Urothelium cell line (cell line): ENCODE measurements at places on chromosomes 16 and 17.

GRCh38 chr16:8958344-8959167 is 5.2 kb downstream of the USP7 start:
- peak; percentile 25 for DNase-seq

- DNase-seq = no peak
These were observed 32.6 kb upstream of the KSR1 start for GRCh38 chr17:27423651-27424050.

GRCh38 chr17:51261024-51261963 is 948 bp downstream of the UTP18 start:
- no peak for DNase-seq

DNA sequence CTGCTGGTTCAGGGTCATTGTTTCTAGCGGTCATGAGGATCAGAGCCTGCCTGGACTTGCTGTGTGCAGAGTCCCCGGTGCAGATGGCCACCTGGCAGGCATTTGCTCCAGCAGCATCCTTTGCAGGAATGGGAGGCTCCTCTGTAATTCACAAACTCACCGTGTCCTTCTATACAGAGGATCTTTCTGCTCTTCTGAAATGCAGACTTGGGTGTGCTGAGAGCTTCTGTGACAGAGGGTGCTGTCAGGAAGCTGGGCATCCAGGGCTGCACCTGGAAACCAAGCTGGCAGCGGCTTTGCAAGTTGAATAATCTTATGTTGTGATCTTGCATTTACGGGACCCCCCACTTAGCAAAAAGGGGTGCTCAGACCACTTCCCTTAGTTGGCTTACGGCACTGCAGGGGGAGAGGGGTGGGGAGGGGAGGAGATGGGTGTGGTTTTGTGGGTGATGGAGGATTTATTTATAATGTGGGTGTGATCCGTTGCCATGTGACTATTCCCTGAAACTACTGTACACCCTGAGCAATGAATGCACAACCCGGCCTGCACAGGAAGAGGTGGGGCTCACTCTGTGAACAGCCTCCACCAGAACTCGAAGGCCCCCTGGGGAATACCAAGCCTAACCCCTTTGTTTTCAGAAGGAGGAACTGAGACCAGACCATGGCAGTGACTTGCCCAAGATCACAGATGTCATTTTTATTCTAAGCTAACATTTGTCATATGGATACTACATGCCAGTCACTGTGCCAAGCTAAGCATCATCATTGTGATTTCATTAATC is 178.3 kb downstream of the PRKCB start:
- DNase-seq = no peak

DNA sequence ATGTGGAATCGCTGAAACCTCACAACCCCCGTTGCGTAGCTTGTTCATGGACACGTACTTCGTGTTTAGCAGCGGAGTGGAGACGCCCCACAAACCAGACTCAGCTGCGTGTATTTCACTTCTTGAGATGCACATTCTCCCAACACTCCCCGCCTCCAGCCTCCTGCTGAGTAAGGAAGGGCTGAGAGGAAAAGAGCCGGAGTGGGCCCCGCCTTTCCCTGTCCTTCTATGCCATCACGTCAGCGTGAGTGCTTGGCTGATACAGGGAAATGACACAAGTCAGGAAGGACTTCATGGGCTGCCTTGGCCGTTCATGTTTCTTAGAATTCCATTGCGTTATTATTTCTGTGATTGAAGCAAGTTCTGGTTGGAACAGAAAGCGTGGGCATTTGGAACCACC is 68.6 kb upstream of the CBX4 start:
- no peak for DNase-seq

DNA sequence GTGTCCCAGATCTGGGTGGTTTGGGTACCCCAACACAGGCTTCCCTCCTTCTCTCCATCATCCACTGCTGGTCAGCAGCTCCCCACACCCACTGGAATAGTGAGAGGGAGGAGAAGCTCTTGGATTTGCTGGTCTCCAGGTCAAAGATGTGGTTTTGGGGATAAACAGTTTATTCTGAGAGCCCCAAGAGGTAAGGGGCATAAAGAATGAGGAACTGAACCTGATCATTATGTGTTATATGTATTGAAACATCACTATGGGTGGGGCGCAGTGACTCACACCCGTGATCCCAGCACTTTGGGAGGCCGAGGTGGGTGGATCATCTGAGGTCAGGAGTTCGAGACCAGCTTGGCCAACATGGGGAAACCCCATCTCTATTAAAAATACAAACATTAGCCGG is 3.9 kb downstream of the DPEP2 start:
- no peak for DNase-seq

DNA sequence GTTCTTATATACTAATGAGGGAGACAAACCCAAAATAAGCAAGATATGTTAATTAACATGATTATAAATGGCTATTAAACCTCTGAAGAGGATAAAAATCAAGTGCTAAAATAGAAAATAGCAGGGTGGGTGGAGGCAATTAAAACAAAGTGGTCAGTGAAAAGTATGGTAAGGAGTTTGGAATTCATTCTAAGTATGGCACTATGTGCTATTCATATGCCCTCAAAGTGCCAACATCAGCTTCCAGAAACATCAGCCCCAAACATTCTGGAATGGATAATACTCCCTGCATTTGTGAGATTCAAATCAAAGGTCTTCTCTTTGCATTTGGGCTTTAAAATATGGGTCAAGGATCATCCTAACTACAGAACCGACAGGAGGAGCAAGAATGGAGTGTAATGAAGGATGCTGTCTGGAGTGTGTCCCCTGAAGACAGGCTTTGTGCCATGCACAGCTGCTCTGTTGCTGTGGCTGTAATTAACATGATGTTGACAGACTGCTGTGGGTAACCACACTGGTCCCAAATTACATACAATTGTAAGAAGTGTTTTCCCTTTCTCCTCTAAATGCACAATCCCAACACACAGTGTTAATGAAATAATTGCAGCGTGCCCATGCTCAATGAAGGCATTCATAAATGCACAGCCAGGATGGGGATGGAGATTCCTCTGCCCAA is 93.1 kb downstream of the VAT1L start:
- no peak for DNase-seq

DNA sequence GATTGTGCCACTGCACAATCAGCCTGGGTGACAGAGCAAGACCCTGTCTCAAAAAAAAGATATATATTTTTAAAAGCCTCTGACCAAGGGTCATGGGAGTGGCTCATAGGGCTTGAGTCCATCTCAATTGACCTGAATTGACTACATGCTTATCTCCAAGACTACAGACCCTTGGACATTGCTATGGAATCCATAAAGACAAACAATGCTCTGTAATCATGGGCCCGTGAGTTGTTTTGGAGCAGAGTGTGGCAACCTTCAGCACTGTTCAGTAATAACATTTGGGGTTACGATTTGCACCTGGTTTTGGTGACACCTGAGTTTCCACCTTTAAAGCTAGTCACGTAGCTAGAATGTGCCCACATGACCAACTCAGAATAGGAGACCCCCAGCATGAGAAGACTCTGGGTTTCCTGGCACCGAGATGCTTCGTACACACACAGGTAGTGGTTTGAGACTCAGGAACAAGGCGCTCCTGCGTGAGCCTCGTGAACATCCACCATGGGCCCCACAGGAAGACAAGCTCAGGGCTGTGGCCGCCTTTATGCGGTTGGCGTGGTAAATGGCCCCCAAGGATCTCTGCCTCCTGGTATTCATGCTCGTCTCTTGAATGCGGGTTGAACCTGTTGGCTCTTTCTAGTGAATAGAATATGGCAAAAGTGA is 66.6 kb upstream of the RPH3AL start:
- no peak for DNase-seq

- DNase-seq = no peak
These were observed 541.9 kb downstream of the TMEM114 start for GRCh38 chr16:8048433-8048832.

- DNase-seq = no peak
These were observed 18.8 kb downstream of the TTYH2 start for GRCh38 chr17:74231928-74232907.

DNA sequence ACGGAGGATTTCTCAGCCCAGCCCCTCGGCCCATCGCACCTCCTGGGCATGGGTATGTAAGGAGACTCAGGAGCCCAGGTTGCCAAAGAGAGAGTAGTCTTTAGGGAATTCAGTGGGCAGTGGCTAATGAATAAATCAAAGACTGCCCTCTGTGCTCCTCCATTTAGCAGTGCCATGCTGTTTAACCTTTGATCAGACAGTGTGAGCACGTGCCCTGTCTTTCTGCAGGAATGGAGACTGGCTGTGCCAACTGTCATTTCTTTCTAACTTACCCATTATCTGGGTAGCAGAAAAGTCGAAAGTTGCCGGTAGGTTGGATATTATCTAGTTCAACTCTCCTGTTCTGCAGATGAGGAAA is 62.4 kb downstream of the CDRT4 start:
- DNase-seq = no peak

DNA sequence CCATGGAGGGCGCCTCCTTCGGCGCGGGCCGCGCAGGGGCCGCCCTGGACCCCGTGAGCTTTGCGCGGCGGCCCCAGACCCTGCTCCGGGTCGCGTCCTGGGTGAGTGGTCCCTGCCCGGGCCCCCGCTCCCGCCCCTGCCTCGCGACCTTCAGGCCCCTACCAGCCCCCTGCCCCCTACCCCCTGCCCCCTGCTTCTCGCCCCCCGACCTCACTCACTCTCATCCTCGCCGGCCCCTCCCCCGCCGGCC is 256 bp downstream of the SYNGR3 start:
- DNase-seq = no peak

DNA sequence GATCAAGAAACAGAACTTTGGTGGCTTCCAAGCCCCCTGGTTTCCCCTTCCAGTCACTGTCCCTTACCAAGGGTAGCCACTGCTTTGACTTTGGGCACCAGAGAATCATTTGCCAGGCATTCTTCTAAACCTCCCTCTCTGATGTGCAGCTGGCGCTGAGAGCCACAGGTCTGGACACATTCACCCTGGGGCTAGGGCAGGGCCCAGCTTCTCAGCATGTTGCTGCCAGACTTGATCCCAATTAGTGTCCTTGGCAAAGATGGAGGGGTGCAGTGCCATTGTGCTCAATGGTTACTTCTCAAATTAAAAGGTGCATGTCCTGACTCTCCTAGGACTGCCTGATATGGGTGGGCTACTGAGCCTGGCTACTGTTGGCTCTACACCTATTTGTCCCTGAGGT is 7.6 kb upstream of the SLC47A2 start:
- DNase-seq = no peak

- DNase-seq = no peak
These were observed 243.9 kb upstream of the RBFOX1 start for GRCh38 chr16:7088711-7089110.

GRCh38 chr17:55168958-55169687 is 95.6 kb upstream of the HLF start:
- no peak for DNase-seq

GRCh38 chr17:78112518-78113471 is 15.8 kb downstream of the TMC6 start:
- peak; percentile 91 for DNase-seq

- DNase-seq = no peak
These were observed 78.5 kb downstream of the C16orf78 start for GRCh38 chr16:49452108-49452507.

GRCh38 chr17:82215095-82215971 is 2.7 kb upstream of the CCDC57 start:
- peak; percentile 89 for DNase-seq

- DNase-seq = no peak
These were observed 44.0 kb downstream of the MRM1 start for GRCh38 chr17:36645422-36645821.

DNA sequence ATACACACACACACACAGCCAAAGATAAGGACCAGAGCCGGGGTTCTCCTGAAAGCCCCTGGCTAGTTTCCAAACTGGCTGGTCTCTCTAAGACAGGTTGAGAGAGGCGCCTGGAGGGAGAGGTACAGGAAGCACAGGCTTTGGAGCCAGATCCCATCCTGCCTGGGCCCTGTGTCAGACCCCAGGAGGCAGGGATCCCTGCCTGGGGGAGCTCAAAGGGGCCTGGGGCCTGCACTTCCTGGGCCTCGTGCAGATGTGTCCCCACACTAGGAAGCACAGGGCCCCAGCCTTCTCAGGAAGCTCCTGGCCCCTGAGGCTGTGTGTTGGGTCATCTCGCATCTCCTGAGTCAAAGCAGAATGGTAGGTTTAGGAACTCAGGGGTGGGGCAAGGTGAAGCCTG is 16.0 kb downstream of the SLC5A10 start:
- no peak for DNase-seq

DNA sequence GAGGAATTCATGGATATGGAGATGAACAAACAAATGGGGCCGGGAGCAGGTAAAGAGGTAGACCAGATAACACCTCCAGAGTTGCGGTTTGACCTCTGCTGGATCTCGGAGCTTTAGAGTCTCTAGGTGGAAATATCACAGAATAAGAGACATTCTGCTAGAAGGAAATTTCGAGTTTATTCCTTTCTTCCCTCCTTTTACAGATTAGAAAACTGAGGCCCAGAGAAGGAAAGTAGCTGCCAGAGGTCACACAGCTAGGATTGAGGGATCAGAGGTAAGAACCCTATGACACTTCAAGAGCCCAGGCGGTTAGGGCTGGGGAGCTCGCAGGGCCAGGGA is 7.7 kb upstream of the COL1A1 start:
- DNase-seq = no peak

DNA sequence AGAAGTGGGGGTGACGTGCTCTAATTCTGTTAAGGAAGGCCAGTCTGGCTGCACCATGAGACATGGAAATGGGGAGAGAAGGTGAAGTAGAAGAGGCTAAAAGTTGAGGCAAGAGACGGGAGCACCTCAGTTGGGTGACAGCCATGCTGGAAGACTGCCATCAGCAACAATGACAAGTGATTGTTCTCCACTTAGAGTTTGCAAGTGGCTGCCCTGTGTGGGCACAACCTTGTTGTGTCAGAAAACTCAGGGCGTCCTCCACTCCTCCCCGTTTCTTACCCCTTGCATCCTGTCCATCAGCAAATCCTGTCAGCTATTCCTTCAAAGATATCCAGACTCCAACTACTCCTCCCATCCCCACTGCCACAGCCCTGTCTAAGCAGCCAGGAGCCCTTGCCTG is 17.6 kb downstream of the CES1 start:
- DNase-seq = no peak

- DNase-seq = no peak
These were observed 210.0 kb downstream of the BCAS3 start for GRCh38 chr17:60887614-60888028.

DNA sequence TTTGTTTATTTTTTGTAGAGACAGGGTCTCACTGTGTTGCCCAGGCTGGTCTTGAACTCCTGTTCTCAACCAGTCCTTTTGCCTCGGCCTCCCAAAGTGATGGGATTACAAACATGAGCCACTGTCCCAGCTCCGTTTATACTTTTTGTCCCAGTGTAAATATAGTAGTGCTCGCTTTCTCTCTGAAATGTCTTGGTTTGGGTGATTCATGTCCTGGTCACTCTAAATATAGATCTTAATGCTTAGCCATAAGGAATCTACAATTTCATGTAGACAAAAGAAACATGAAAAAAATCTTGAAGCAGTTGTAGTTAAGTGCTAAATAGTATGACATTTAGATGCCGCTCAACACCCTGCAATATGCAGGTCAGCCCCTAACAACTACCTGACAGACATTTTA is 126.9 kb downstream of the KATNIP start:
- DNase-seq = no peak

GRCh38 chr17:77963441-77963840 is 4.9 kb downstream of the TNRC6C start:
- DNase-seq = peak; percentile 62

DNA sequence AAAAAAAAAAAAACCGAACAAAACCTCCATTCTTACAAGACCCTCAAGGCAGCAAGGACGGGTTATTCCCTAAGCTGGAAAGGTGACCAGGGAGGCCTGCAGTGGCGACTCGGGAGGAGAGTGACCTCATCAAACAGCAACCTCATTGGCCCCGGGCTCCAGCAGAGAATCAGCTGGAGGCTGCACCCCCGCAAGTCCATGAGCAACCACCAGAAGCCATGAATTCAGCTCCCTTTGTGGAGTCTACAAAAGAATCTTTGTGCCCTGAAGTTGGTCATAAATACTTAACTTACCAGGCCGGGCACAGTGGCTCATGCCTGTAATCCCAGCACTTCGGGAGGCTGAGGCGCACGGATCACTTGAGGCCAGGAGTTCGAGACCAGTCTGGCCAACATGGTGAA is 80.9 kb upstream of the CREBBP start:
- peak; percentile 72 for DNase-seq
